ENCODE measurements at places on chromosomes 2 and 18.
A peak's percentile ranks its signal among the peaks of the same experiment; 100 is the strongest.

DNA sequence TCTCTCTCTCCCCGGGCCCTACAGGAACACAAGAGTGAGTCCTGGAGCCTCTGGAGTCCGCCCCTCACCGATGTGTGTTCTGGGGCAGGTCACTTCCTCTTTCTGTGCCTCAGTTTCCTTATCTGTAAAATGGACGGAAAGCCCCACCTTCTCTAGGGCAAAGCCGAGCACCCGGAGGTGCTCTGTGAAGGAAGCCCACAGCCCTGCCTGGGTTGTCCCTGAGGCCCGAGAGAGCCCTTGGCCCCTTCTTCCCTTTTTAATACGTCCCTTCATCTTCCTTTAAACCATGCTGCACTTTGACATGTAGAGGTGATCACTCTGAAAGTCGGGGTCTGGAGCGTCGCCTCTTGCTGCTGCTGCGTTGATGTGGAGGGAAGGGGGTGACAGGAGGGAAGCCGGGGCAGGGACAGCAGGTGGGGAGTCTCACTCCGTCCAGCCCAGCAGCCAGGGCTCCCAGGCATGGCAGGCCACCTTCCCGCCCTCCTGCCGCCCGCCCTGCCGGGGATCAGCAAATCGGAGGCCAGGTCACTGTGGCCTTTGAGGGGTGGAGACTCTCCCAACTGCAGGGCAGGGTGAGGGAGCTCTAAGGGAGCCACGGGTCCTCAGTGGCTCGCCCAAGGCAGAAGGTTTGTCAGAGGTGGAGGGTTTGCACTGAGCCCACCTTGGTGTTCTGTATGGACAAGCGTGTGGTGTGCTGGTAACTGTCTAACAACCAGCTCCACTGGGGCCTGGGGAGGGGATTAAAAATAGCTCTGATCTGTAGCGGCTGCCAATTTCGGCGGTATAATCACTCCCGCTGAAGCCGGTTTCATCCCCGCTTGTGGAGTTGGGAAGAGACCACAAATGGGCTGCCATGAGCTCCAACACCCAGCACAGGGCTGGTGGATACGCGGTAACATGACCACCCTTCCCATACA is 135.9 kb upstream of the ID2 start:
- DNase-seq = no peak

DNA sequence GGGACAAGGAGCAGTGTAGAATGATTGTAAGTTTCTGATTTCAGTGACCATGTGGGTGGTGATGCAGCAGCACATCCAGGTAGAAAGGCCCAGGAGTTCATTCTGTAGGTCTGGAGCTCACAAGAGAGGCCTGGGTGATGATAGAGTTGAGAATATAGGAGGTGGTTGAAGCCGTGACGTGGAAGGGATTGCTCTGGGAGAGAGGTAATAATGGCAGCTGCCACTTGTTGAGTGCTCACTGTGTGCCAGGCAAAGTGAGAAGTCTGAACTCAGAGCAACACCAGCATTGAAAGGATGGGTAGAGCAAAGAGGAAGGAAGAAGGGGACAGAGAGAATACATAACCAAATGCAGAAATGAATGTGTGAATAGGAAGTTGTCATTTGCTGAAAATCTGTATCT is 3.3 kb downstream of the TTLL4 start:
- no peak for DNase-seq

DNA sequence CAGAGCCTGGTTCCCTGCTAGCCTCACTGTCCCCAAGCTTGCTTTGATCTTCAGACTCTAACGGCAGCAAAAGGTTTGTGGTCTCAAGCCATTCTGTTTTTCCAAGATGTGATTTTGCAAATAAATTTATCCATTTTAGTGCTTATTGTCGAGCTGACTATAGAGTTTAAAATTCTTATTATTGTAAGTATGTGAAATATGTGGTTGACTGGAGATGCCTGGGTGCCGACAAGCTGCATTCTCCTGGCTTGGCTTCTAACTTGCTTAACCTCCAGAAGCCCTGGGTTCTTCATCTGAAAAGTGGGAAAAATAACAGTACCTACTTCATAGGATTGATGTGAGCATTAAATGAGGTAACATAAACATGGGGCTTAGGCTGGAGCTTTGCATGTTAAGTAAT is 9.9 kb upstream of the EDAR start:
- DNase-seq = no peak

GRCh38 chr2:5617358-5617757 is 74.8 kb upstream of the SOX11 start:
- DNase-seq = peak; percentile 90

DNA sequence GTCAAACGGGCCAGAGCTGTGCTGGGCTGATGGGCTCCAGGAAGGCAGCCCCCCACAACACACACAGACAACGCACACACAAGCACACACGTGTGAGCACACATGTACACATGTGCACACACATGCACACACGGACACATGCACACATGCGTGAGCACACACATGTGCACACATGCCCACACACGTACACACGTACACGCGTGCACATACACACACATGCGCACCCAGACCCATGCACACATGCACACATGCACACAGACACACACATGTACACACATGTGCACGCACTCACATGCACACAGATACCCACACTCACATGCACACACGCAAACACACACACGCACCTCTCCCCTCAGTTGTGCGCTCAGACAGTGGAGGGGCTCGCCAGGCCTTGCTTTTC is 31.2 kb upstream of the HPCAL1 start:
- DNase-seq = no peak

- DNase-seq = no peak
These were observed 78.9 kb upstream of the CYRIA start for GRCh38 chr2:16744521-16744920.

DNA sequence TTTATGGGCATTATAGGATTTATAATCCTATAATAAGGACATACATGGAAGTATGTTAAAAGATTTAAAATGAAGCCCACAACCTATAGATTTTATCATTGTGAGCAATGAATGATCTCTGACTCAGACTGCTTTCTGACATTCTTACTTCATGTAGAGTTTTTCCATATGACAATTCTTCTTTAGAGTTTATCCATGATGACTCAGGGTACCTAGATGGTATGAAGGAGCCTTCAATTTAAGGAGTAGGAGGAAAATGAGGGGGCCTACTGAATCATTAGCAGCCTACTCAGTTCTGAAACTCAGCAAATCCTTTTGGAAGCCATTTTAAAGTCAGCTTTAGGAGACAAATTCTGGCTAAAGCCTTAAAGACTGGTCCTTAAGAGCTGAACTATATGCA is 10.4 kb downstream of the PELI1 start:
- no peak for DNase-seq

DNA sequence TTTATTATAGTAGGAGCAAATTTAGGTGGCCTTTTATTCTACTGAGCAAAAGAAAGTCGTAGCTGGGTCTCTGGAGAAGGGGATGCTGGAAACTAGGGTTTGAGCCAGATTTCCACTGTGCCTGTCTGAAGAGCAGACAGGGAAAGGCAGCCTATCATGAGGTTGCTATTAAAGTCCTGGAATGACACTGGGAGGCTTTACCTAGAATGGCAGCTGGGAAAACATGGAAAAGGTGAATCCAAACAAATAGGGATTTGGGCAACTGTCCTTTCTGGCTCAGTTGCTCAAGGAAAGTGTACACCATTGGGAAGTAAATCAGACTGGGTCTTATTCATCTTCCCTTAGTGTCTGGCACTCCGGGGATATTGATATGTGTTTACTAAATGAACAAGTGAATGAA is 154.6 kb downstream of the MTX2 start:
- DNase-seq = no peak

DNA sequence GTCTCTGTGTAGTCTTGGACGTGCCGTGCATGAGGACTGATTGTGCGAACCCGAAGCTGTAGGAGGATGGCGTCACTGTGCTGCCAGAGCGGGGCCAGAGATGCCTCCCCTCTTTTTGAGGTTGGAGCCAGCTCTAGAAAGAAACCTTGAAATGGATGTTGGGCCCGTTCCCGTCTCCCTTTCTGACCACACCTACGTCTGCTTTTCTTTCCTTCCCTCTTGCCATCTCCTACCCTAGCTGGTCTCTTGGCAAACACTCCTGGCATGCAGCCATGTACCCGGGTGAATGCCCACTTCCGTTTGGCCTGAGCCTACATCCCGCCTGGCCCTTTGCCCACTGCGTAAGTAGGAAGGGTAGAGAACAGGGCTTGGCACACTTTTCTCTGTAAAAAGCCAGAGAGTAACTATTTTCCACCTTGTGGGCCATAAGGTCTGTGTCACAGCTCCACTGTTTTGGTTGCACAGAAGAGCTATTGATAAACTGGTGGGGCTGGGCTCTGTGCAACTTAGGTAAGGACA is 37.4 kb downstream of the SH3BP4 start:
- DNase-seq = peak; percentile 90

- DNase-seq = no peak
These were observed 2.8 kb downstream of the TRPM8 start for GRCh38 chr2:233919938-233920337.

- peak; percentile 62 for DNase-seq
These were observed 30.1 kb upstream of the EPC2 start for GRCh38 chr2:148614322-148615049.

- DNase-seq = no peak
These were observed 41.7 kb upstream of the NABP1 start for GRCh38 chr2:191636235-191636543.

GRCh38 chr2:231732604-231733003 is 24.3 kb downstream of the PTMA start:
- DNase-seq = no peak

DNA sequence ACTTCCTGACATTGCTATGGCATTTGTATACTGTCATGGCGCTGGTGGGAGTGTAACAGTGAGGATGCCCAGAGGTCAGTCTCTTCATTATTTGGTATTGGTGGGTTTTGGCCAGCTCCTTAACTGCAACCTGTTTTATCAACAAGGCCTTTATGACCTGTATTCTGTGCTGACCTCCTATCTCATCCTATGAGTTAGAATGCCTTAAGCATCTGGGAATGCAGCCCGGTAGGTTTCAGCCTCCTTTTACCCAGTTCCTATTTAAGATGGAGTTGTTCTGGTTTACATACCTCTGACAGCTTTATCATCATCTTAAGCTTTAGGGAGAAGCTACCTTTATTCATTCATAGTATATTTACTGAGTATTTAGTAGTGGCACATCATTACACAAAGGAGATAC is 103.8 kb downstream of the RAPGEF4 start:
- no peak for DNase-seq

DNA sequence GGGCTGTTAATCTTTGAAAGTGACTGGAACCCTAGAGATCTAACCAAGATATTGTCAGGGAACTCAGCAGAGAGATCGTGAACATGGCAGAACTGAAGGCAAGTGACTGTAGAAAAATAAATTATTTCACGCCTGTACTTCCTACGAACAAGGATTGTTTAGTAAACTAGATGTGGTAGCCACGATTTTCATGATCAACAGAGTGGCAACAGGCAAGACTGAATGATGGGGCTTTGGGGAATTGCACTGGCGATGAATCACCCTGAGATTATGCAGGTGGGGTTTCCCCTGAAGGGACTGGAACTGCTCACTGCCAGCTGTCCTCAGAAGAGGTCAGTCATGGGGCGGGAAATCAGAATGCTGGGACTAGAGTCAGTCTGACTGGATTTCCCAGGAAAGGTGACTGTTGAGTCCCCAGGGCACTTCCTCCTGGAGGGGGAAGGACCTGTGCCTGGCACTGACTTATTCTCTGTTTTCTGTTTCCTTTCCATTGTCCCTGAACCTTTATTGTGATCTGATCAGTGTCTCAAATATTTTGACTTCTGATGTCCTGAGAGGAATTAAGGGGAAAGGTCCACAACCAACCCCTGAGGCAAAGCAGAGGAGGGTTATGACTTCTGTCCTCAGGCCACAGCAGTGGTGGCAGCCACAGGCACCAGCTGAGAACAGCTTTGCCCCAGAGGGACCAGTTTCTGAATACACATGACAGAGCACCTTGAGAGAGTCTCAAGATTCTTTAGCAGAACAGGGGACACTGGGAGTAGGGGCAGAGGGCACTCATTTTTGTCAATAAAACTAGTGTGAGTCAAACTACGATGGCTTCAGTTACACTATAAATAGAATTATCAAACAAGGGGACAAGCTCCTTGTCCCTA is 70.0 kb downstream of the NAB1 start:
- DNase-seq = no peak

DNA sequence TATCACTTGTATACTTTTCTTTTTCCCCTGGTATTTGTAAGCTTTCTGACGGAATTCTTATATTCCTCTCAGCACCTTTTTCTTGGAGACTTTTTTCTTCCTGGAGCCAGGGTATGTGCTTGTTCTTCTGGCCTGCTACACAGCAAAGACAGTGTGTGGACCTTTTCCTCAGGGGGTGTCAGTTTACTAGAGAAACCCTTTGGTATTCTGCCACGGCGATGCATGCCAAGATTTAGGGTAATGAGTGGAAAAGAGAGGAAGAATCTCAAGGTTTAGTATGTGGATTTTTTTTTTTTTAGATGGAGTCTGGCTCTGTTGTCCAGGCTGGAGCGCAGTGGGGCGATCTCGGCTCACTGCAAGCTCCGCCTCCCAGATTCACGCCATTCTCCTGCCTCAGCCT is 152.2 kb downstream of the PHLPP1 start:
- DNase-seq = peak; percentile 60

- no peak for DNase-seq
These were observed 19.4 kb downstream of the SEPTIN10 start for GRCh38 chr2:109594246-109594885.

DNA sequence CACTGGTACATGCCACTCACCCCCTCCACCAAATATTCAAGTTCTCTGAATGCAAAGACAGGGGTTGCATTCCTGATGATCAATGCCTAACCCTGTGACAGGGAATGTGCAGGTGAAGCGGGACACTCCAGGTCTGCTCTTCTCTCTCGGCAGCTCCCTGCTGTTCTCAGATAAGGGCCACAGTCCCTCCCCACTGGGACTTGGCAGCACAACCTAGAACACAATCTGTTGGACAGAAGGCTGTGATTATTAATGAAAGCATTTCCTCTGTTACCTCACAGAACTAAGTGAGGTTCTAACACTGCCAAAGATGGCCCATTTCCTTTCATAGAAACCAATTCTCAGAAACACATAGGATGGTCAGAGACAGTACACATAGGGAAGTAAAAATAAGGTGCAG is 42.7 kb downstream of the VSNL1 start:
- no peak for DNase-seq

DNA sequence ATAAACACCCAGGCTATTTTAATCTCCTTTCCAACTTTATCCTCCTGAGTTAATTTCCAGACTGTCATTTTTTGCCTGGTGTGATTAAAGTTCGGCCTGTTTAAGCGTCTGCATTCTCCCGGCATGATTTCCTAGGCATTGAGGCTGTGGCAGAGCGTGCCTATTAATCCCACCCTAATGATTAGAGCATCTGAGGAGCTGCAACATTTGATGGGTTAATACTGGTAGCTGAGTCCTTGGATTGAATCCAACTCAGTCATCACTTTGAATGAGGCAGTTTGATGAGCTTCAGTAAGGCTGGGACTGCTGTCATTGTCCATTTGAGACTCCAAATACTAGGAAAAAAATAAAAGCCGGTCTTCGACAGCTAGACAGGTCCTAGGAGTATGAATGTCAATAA is 882.5 kb downstream of the SLC4A3 start:
- DNase-seq = peak; percentile 47

DNA sequence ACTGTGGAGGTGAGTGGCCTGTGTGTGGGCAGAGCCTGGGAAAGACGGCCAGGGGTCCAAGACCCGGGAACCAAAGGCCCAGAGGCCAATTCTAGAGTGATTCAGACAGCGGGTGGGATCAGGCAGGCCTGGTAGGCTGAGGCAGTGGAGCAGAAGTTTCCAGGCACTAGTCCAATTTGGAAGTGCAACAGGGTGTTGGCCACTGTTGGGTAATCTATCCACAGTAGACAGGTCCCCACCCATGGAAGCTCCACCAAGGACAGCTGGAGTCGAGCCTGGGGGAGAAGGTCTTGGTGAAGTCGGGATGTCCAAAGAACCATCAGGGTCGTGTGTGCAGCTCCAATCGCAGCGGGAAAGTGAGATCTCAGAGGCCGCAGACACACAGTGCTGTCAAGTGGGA is 125.8 kb upstream of the COPS8 start:
- DNase-seq = no peak

Measured in tongue (tissue), 3 donors.